ENCODE measurements at places on chromosomes 6 and 20.
A peak's percentile ranks its signal among the peaks of the same experiment; 100 is the strongest.

- no peak for DNase-seq
Measured at GRCh38 chr20:49513517-49513916, 31.0 kb upstream of the KCNB1 start.

DNA sequence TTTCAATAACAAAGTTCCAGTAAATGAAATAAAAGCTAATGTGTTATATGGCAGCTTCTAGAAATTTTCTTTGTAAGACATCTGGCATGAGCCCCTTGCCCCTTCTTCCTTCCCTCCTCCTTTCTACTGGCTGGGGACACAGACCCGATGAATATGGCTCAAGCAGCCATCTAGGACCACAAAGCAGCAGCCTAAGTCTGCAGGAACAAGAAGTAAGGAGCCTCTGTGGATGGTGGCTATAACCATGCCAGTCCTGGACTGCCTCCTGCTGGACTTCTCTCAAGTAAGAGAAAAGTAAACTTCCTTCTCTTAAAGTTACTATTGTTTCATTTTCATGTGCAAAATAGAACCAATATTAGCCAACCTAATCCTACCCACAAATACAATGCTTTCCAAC lies 114.9 kb upstream of the DST start:
- DNase-seq = peak; percentile 26

DNA sequence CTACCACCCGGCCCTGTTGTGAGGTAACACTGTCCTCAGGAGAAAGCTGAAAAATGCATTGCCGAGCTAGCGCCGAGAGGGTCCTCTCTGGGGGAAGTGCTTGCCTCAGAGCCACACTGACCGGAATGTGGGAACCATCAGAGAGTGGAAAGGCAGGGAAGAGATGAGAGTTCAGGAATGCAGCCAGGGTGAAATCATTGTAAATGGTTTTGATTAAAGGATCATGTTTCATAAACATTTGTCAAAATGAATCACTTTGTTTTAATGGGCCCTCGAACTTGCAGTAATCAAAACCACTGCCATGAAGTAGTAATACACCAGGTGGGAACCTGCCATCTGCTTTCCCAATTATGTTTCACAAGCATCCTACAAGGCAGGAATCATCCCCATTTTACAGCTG lies 16.9 kb upstream of the IL17F start:
- no peak for DNase-seq

DNA sequence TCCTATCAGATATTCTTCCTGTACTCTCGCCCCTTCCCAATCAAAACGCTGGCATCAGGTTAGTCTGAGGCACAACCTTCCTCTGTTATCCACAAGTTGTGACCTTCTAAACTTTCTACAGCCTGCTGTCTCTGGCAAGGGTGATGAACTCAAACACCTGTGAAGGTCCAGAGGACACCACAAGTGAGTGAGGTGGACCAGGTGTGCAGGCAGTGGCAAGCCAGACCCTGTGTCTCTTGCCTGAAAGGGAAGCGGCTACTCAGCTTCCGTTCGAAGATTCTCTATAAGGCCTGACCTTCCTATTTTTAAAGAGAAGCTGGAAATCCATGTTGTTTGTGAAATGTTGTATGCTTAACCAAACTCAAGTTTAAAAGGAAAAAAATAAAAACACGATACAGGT lies 36.8 kb downstream of the GCM1 start:
- no peak for DNase-seq

DNA sequence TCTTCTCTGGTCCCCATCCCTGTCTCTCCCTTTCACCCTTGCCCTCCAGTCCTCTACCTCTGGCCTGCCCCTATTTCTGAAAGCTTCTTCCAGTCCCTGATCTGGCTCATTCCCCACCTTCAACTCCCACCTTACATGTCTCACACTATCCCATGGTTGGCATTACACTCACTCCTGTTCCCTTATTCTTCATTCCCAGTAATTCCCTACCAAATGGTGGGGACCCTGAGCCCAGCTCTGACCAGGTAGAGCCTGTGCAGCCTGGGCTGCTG lies 6.4 kb downstream of the TP53INP2 start:
- no peak for DNase-seq

- peak; percentile 34 for DNase-seq
Measured at GRCh38 chr6:19838442-19839236, 1.5 kb downstream of the ID4 start.

DNA sequence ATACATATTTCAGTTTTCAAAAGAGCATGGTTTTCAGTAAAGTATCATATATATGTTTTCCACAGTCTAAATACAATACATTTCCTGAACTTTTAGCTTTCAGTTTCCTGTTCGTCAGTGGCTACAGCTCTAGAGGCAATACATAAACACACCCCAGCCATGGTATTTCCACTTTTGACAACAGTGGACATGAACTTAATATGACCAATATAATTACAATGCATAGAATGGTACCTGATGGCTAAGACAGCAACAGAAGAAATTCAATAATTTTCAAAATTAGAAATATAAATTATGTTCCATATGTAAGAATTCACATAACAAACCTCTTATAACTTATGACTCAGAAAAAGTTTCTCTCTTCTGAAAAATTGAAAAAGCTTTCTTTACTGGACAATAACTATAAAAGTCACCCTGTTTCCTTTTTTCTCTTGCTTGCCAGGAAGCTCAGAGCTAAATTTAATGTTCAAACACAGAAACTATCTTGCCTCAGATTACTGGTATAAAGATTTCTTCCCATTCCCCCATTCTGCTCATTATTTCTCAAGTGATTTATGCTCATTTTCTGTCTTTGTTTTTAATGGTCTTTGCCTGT lies 19.2 kb downstream of the FKBP5 start:
- no peak for DNase-seq

GRCh38 chr20:46702447-46703203 lies 6.8 kb upstream of the SLC2A10 start:
- DNase-seq = no peak

Data from HEK293T (cell line).